ENCODE measurements at places on chromosomes 1 and 21.

GRCh38 chr1:201266774-201267173 is 16.5 kb upstream of the PKP1 start:
- DNase-seq = no peak

GRCh38 chr21:31045841-31046240 is 7.6 kb upstream of the KRTAP19-8 start:
- DNase-seq = no peak

- no peak for DNase-seq
Measured at GRCh38 chr1:98232678-98233077, 311.8 kb upstream of the DPYD start.

DNA sequence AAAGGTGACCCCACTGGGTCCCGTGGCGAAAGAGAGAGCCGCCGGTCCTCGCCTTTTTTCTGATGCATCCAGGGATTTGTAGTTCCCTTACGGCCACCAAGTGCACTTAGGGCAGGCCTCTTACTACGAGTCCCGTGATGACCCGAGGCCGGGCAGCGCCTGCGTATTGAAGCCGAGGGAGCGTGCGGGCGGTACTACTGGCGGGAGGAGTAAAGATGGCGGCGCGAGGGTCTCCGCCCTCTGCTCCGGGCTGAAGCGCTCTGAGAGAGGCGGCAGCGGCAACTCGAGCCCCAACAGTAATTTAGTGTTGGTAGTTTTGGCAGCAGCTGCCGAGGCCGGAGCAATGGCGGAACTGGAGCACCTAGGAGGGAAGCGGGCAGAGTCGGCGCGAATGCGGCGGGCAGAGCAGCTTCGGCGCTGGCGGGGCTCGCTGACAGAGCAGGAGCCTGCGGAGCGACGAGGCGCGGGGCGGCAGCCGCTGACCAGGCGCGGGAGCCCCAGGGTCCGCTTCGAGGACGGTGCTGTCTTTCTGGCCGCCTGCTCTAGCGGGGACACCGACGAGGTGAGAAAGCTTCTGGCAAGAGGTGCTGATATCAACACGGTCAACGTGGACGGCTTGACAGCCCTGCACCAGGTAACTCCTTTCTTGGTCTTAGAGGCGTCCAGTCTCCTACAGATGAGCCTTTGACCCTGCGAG is at the start of gene PPP1R12B:
PPP1R12B (plus strand) TSS at position 191 of the 697 bp plus-strand sequence; CDS start at position 344, 153 bp downstream.
- peak; percentile 94 for DNase-seq

DNA sequence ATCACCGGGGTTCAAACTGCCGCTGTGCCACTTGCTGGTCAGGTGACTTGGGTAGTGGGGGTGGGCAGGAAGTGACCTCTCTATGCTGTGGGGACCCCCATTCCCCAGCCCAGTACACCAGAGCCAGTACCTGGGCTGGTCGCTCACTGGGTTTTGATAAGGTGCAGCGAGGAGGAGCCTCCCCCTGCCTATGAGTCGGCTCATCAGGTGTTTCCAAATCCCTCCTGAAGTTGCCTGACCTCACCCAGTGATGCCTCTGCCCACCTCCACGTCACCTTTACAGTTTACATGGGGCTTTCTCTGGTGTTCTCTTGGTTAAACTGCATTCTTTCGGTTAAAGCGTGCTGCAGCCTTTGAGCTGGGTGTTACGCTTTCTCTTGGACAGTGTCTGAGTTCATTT is 58.2 kb downstream of the ARHGEF10L start:
- DNase-seq = no peak

DNA sequence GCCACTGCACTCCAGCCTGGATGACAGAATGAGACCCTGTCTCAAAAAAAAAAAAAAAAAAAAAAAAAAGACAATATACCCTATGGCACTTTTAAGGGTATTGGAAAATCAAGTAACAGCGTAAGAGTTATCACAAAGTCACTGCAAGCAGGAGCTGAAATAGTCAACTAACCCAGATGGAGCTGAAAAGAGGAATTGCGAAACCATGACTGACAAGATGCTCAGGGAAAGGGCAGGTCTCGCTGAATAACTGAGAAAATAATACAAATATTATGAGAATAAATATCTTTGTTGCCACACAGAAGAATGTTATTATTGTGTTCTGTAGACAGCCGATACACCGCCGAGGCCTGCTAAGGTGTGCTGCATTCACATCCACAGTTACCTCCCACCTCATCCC is 17.8 kb downstream of the HLCS start:
- no peak for DNase-seq

GRCh38 chr1:22309572-22309971 is 142.1 kb upstream of the ZBTB40 start:
- no peak for DNase-seq

DNA sequence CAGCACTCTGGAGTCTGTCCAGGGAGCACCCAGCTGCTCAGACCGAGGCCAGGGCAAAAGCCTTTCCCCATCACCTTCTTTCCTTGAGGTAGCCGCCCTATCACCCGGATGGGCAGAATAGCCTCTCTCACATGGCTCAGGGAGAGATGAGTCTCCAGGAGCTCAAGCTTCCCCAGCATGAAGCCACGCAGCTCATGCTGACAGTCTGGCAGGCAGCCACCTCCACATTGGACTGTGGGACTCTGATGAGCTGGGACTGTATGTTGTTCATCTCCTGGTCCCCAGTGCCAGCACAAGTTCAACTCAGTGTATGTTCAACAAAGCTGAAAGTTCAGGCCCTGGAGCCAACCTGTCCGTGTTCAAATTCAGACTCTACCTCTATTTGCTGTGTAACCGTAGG is 75.2 kb upstream of the ZC3H12A start:
- no peak for DNase-seq

DNA sequence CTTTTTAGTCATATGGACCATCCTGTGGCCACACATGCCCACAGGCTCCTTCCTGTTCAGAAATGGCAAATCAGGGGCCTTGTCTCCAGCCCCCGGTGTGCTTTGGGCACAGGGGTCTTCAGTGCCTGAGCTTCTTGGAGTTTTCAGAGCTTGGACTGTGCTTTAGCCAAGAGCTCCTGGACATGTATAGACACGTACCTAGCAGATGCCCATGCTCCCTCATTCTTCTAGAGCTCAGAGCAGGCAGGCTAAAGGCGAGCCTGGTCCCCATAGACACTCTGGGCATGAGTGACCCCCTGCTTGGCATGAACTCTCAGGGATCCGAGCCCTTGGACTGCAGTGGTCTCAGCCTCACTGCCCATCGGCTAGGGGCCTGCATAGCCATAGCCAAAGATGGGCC is 106.8 kb downstream of the EPHB2 start:
- DNase-seq = no peak
